Natural killer cell (primary cell): ENCODE measurements at places on chromosomes 11 and 22.

- DNase-seq: no peak
These were observed 398 bp upstream of the CRACR2B start for GRCh38 chr11:827146-827896.

DNA sequence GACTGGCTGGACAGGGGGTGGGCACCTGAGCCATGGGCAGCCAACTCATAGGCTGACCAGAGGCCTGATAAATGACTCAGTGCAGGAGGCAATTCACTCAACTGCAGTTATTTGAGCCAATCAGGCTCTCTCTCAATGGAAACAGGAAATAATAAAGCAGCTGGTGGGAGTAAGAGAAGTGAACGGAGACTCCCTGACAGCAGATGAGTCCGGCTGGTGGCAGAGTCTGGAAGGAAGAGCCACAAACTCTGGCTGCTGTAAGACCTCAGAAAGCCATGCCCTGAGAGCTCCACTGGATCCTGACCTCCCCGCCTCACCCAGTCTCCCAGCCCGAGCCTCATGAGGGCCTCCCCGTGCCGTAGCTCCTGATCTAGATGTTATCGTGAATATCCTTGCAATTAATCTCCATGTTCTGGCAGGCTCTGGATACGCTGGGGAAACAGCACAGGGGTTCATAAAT, 69.8 kb downstream of the TRIM29 start:
- DNase-seq: no peak

DNA sequence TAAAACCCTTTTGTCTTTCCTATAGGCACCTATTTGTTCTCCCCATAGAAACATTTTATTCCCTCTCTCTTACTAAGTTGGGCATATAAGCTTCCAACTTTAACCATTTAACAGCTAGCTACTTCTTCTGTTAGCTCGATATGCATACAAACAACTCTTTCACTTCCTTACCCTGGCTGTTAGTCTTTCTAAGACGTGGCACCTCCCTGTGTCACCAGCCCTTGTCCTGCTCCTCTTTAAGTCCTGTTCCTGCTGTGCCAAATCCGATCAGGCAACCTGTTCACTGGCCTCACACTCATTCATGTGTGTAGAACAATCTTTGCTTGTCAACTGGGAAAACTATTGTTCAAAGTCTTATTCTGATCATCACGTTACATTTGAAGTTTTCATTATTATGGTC, 1376.1 kb upstream of the TENM4 start:
- DNase-seq: no peak

DNA sequence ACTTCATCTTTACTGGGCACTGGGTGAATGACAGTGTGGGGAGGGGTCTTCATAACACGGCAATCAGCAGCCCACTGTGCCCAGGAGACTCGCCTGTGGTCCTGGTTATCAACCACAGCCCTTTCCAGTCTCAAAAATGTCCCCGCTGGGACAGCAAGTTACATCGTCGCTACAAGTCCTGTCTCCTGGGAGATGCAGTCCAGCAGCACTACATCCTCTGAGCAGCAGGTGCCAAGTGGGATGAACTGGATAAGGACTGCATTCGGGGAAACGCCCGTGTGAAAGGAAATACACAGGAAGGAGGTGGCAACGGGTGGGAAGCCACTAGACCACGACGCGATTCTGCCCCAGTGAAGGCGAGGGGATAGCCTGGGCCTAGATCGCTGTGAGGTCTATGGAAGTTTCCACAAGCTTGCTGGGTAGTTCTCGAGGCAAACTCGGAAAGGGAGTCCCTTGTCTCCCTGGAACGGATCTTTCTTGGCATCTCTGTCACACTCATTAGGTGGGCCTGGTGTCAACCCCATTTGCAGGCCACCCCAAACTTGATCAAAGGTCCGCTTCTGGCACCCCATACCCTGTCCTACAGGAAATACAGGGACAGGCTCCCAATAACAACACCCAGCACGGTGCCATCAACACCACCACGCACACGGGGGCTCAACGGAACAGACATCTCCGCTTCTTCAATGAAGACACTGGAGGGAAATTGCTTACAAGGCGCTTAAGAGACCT, 4.4 kb downstream of the ASCL2 start:
- DNase-seq: peak; percentile 41

DNA sequence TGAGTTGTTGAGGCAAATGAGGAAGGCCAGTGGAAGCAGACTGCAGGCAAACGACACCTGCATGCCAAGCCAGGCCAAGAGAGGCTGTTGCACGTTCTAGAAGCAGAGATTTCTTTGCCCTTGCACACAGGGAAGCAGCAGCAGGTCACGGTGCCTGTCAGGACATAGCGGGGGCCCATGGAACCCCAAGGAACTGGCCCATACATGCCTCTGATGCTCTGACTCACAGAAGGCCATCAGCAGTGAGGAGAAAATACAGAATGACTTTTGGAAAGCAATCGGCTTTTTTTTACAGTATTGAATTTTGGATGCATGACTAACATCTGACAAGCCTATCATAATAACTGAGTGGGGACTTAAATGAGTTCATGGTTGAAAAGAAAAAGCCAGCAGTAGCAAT, 123.9 kb downstream of the MPPED1 start:
- DNase-seq: no peak

GRCh38 chr11:23954730-23955129, 542.1 kb upstream of the LUZP2 start:
- DNase-seq: no peak

- no peak for DNase-seq
These were observed 1.1 kb downstream of the SHANK2 start for GRCh38 chr11:71251151-71251721.

DNA sequence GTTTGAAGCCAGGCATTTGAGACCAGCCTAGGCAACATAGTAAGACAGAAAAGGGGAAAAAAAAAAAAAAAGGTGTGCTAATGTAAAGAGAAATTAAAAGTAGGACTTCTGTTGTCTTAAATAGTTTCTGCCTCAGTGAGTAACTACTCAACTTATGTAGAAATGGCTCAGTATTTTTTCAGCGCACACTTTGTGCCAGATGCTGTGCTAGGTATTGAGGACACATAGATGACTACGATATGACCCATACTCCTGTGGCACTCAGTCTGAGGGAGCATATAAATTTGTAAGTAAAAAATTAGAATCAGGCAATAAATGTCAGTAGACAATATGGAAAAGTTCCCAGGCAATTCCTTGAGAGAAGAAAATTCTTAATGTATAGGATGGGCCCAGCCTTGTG, 93.9 kb downstream of the YAP1 start:
- no peak for DNase-seq

- DNase-seq: no peak
These were observed 71.3 kb downstream of the BBOX1 start for GRCh38 chr11:27111896-27112295.

DNA sequence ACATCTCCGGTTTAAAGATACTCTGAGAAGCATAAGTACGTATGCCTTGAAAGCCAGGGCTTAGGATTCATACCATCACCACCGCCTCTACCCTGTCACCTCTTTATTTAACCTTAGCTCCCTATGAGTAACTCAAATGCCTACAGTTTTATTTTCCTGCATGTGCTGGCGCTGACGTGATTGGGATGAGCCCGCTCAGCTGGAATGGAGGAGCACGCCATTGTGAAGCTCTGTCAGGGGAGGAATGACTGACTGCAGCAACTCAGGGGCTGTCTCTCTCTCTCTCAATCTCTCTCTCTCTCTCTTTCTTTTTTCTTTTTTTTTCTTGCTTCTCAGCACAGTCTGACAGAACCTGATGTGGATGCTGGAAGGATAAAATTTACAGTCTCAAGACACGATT, 12.4 kb downstream of the CAVIN3 start:
- DNase-seq: no peak

DNA sequence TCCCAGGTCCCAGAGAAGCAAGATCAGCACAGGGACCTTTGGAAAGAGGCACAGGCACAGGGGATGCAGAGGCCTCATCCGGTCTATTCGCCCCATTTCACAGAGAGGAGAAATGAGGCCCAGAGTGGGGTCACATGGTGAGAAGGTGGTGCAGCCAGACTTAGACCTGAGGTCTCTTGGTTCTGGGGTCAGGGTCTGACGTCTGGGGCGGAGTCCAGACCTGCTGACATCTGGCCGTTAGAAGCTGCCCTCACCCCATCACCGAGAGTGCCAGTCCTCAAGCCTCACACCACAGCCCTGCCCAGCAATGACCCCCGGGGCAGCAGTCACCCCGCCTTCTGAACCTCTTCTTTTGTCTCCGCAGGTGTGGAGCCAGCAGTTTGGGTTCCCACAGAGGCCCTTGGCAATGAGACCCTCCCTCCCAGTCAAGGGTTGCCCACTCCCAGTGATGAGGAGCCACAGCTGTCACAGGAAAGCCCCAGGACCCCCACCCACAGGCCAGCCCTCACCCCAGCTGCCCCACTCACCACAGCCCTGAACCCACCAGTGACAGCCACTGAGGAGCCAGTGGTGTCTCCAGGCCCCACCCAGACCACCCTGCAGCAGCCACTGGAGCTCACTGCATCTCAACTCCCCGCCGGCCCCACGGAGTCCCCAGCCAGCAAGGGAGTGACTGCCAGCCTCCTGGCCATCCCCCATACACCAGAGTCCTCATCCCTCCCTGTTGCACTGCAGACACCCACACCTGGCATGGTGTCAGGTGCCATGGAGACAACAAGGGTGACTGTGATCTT, 62.4 kb downstream of the OTOG start:
- DNase-seq: no peak

GRCh38 chr22:29096736-29097669, 24.2 kb downstream of the KREMEN1 start:
- DNase-seq: no peak

- no peak for DNase-seq
These were observed 33.4 kb upstream of the API5 start for GRCh38 chr11:43278193-43278956.

DNA sequence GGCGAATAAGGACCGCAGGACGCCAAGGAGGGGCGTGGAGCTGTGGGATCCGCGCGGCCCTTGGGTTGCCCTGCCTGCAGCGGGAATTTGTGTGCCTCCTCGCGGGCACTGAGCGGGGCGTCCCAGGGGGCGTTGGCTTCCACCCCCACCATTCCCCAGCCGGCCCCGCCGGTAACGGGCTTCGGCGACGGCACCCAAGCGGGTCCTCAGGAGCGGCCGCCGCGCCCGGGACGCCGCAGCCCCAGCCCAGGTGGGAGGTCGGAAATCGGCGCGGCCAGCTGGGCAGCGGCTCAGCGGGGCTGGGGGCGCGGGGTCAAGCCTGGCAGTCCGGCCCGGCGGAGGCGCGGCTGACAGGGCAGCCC, 320 bp downstream of the CLTCL1 start:
- DNase-seq: no peak

- peak; percentile 100 for DNase-seq
These were observed at the start of gene GTSE1 for GRCh38 chr22:46296257-46297150. TSS of gene GTSE1 (plus strand) at chr22:46296870. CDS start at chr22:46297401, 531 bp downstream.

- no peak for DNase-seq
These were observed 87.2 kb downstream of the CWF19L2 start for GRCh38 chr11:107370390-107370789.

DNA sequence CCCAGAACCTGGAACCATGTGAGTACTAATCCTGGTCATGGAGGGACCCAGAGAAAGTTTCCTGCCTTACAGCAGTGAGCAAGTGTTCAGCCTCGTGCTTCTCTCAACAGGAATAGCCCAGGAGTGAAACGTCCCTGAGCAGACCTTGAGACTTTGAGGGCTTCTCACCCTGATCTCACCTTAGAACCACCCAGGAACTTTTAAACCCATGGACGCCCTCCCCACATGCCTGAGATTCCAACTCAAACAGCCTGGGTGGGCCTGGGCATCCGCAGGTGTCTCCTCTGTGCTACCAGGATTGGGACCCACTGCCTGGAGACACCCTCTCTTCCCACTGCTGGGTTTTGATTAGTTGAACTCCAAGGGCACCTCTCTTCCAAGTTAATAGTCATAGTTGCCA, 297.2 kb downstream of the NTM start:
- no peak for DNase-seq

GRCh38 chr22:44578516-44579230, 80.6 kb upstream of the RTL6 start:
- no peak for DNase-seq

- no peak for DNase-seq
These were observed 15.8 kb upstream of the CHADL start for GRCh38 chr22:41256254-41257253.

- no peak for DNase-seq
These were observed 15.1 kb downstream of the SPTBN2 start for GRCh38 chr11:66713746-66714480.

DNA sequence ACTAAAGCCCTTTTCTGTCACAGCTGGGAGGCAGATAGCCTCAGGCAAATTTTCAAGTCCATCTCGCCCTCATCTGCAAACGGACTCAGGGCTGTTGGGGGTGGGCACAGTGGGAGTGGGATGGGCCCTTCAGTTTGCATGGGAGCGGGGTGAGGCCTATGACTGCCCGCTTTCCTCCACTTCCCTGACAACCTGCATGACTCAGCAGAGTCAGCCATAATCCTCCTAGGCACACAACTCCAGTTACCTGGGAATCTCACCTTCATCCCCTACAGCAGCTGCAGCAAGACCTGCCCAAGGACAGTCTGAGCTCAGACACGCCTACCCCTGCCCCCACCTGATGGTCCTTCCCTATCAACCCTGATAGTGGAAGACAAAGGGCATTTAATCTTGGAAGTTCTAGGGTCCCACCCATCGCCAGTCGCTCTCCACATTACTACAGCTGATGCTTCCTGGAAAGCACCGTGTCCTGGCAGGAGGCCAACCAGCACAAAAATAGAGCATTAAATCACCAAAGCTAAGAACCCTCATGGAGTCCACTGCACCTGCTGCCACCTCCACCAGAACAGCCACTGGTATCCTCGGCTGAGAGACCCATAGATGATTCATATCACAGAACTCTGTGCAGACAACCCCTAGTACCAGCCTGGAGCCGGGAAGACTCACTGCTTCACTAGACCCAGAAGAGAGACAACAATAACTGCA, 319.3 kb downstream of the DCDC1 start:
- DNase-seq: no peak

DNA sequence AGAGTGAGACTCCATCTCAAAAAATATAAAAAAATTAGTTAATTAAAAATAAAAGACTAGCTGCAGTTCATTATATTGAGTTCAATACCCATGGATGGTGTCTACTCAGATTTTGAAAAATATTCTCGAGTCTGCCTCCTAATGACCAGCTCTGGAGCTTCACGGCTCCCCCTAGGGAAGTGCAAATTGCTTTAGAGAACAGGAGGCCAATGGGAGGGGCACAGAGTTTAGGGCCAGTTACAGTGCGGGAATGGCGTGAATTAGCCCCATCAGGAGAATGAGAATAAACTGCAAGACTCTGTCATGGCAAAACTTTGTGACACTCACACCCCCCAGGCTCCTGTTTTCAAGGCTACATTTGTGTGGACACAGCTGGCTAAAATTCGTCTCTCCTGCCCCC, 4.6 kb downstream of the FGF4 start:
- DNase-seq: no peak
